ENCODE measurements at places on chromosomes 6 and 20. TPM values are rescaled to one million over a fixed set of nuclear protein-coding genes. Genes with fewer than 3 reads are reported as not detected.

The FUT9 gene
- total RNA-seq: not detected

The BPIFB3 gene
- total RNA-seq: not detected

The TOX2 gene
- 0.26 TPM for total RNA-seq

The TRIM15 gene
- not detected for total RNA-seq
